ENCODE measurements at places on chromosomes 7 and 10. TPM values are rescaled to one million over a fixed set of nuclear protein-coding genes. Genes with fewer than 3 reads are reported as not detected.

SLC18A3 gene
- not detected for total RNA-seq

TAC1 gene
- total RNA-seq = not detected

- H3K36me3 ChIP-seq = no peaks in the 10 kb centered on the region
- no peak overlapping the region for H3K4me3 ChIP-seq
- H3K4me1 ChIP-seq = no peaks in the 10 kb centered on the region
- H3K27me3 ChIP-seq = no peaks in the 10 kb centered on the region
- DNase-seq = no peak
- H3K27ac ChIP-seq = no peak overlapping the region
These were observed 201.0 kb upstream of the PRPS1L1 start for GRCh38 chr7:18228686-18229085.

GRCh38 chr7:155869784-155870076 is 57.5 kb upstream of the SHH start:
- H3K27ac ChIP-seq = no peak overlapping the region
- peaks cover 5% of the 10 kb centered on the region for H3K4me1 ChIP-seq
- no peaks in the 10 kb centered on the region for H3K27me3 ChIP-seq
- no peak overlapping the region for H3K4me3 ChIP-seq
- H3K36me3 ChIP-seq = no peaks in the 10 kb centered on the region
- DNase-seq = no peak

GRCh38 chr7:5596046-5596895 is 172.6 kb upstream of the TNRC18 start:
- no peaks in the 10 kb centered on the region for H3K36me3 ChIP-seq
- peaks cover 25% of the 10 kb centered on the region for H3K27me3 ChIP-seq
- peaks cover 14% of the 10 kb centered on the region for H3K4me1 ChIP-seq
- H3K27ac ChIP-seq = no peak overlapping the region

GRCh38 chr10:58517081-58517480 is 4.4 kb downstream of the BICC1 start:
- peaks cover 7% of the 10 kb centered on the region for H3K4me1 ChIP-seq
- peaks cover 46% of the 10 kb centered on the region for H3K27me3 ChIP-seq
- DNase-seq = no peak
- no peak overlapping the region for H3K27ac ChIP-seq
- peaks cover 5% of the 10 kb centered on the region for H3K36me3 ChIP-seq

- H3K27me3 ChIP-seq = peaks cover 5% of the 10 kb centered on the region
- no peaks in the 10 kb centered on the region for H3K4me1 ChIP-seq
- DNase-seq = no peak
- no peak overlapping the region for H3K4me3 ChIP-seq
These were observed 283.5 kb downstream of the WDR11 start for GRCh38 chr10:121134711-121135110.

- no peak overlapping the region for H3K4me3 ChIP-seq
- H3K27ac ChIP-seq = no peak overlapping the region
- H3K36me3 ChIP-seq = no peaks in the 10 kb centered on the region
- no peak for DNase-seq
- peaks cover 14% of the 10 kb centered on the region for H3K27me3 ChIP-seq
These were observed 37.1 kb downstream of the STEAP4 start for GRCh38 chr7:88269586-88269985.

- DNase-seq = no peak
- H3K27me3 ChIP-seq = no peaks in the 10 kb centered on the region
- no peak overlapping the region for H3K4me3 ChIP-seq
- H3K27ac ChIP-seq = no peak overlapping the region
These were observed 16.3 kb upstream of the STN1 start for GRCh38 chr10:103934308-103934707.

Measured in naive thymus-derived CD8-positive, alpha-beta T cell (primary cell).